ENCODE measurements at places on chromosomes 7 and 10.

DNA sequence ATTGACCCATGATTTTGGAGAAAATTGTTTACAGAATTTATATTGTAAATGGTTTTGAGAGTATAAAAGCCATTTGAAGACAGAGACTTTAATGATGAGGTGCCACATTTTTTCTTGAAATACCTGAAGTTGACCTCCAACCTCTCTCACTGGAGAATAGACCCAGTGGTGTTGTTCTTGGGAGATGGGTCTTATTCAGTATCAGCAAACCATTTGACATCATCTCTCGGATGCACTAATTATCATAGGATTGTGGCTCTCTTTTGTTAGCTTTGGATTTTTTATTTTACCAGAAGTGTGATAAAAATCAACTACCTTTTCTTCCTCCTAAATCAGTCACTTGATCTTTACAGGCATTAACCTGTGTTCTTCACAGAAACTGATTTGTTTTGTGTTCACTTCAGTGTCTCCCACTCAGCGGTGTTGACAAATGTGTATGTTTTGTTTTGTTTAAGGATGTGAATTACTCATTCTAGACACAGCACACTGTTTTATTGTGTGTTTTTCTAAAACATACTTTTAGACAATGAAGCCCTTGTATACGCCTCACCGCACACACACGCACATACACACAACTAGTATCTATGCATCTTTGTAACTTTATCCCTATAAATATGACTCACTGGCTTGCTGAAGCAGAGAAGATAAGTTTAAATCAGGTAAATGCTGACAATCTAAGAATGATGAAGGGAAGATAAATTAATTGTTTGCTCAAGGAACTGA lies 455.6 kb downstream of the INHBA start:
- DNase-seq: no peak

- no peak for DNase-seq
Observed at GRCh38 chr7:41420421-41420820, 282.5 kb downstream of the INHBA start.

GRCh38 chr7:30836991-30837390 lies 65.8 kb downstream of the MINDY4 start:
- DNase-seq: no peak

DNA sequence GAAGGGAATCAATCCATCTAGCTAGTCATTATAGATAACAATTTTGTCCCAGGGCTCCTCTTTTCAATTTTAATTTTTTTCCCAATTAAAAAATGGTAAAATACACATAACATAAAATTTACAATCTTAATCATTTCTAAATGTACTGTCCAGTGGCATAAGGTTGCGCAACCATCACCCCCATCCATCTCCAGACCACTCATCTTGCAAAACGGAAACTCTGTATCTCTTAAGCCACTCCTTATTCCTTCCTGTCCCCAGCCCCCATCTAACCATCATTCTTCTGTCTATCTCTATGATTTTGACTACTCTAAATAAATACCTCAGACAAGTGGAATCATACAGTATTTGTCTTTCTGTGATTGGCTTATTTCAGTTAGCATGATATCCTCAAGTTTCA lies 46.1 kb upstream of the RAB18 start:
- DNase-seq: no peak

DNA sequence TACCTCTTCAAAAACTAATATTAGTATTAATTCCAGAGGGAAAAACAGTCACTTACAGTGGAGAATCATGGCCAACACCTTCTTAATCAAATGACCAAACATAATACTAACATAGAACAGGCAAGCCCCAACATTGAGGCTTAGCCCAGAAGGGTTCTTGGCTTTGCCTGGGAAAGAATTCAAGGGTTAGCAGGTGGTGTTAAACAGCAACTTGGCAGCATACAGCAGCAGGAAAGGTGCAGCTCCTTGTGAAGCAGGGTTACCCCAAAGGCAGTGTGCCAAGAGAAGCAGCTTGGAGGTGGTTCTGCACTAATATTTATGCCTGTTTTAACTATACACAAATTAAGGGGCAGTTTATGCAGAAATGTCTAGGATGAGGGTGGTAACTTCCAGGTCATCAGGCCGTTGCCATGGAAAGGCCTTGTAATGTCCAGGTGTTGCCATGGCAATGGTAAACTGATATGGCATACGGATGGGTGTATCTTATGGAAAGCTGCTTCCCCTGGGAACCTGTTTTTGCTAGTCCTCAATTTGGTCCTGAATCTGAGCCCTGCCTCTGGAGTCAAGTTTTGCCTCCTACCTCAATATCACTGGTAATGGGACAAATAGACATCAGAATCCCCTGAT lies 27.2 kb upstream of the BEND7 start:
- peak; percentile 53 for DNase-seq

- no peak for DNase-seq
Observed at GRCh38 chr10:44809647-44810046, 101.5 kb upstream of the TMEM72 start.

DNA sequence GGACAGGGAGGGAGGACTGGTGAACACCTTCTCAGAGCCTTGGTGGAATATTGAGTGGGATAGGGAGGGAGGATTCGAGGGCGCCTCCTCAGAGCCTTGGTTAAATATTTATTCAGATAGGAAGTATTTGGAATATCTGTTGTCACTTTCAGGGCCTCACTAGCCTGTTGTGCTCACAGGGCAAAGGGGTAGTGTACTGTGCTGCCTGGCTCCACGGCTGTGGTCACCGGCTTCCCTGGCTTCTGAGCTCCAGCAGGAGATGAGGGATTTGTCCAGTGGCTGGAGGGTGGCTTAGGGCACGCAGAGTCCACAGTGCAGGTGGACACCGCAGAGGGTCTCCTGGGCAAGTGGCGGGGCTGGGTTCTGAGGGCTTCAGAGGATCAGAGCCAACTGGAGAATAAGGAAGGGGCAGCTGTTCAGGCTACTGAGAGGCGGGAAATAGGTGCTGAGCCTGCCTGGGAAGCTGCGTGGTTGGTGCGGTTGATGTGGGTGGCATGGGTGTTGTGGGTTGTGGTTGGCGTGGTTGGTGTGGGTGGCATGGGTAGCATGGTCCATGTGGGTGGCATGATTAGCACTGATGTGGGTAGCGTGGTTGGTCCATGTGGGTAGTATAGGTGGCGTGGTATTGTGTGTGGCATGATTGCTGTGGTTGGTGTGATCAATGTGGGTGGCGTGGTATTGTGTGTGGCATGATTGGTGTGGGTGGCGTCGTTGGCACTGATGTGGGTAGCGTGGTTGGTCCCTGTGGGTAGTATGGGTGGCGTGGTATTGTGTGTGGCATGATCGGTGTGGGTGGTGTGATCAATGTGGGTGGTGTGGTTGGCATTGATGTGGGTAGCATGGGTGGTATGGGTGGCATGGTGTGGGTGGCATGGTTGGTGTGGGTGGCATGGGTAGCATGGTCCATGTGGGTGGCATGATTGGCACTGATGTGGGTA lies 16.7 kb downstream of the INPP5A start:
- no peak for DNase-seq

GRCh38 chr10:132056663-132057062 lies 9.1 kb upstream of the JAKMIP3 start:
- DNase-seq: no peak

GRCh38 chr7:46319841-46320240 lies 398.8 kb upstream of the IGFBP3 start:
- no peak for DNase-seq

DNA sequence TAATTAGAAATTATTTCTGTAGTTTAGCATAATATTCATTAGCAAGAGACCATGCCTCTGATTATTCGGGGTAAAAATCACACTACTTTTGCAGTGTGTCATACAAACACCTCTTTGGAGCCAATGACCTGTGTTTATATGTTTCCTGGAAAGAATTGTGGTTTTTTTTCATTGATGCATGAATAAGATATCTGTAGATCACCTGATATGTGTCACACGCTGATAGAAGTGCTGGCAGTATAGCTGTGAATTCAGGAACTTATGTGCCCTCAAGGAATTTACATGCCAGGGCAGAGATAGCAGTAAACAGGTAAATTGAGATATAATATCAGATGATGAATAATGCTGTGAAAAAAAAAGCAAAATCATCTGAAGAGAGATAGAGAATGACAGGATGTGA lies 118.2 kb downstream of the VPS50 start:
- no peak for DNase-seq

DNA sequence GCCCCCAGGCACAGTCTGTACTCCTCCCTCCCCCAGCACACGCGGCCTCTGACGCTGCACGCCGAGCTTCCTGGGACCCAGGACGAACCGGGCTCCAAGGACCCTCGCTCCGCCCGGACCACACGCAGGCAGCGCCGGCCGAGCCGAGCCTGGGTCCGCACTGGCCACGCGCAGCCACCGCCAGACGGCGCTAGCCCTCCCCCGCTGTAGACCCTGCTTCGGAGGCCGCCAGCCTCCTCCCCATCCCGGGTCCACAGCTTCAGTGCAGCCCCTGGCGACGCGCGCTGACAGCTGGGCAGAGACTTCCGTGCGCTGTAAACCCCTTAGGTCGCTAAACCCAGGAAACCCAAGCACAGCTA lies 936 bp upstream of the TCERG1L start:
- DNase-seq: peak; percentile 28

DNA sequence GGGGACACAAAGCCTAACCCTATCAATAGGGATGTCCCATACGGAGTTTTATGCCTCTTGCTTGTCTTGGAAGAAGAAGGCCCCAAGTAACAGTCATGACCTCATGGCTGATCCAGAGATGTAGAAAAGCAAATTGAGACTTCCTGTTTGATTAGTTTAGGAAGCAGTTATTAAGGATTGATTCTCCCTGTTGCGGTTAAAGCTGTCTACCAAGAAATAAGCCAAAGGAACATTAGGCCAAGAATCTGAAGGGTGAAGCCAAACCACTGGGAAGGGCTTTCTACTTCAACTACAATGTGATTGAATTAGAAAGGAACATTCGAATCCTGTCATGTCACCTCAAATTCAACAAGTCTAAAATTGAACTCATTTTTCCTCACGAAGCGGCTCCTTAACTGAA lies 60.5 kb upstream of the AGBL3 start:
- no peak for DNase-seq

GRCh38 chr10:124918906-124919305 lies 23.0 kb upstream of the ZRANB1 start:
- DNase-seq: no peak

DNA sequence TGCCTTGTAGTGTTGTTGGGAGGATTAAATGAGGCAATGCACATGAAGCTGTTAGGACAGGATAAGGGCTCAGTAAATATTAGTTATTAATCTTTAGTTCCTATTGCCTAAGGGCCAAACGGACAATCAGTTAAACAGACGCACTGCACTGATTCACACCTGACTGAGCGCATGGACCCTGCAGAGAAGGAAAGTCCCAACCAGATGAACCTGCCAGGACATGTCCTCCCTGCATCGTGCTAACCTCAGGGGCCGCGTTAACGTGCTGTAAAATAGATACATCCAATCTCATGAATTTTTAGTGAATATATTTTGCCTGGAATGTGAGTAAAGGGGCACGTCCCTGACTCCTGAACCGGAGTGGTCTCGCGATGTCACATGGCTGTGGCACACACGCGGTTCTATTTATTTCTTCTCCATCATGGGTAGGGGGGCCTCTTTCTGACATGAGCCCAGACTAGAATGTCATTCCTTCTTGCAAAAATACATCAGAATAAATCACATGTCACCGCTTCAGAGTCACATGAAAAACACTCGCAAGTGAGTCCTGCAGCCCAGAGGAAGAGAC lies 12.3 kb downstream of the ADARB2 start:
- no peak for DNase-seq

DNA sequence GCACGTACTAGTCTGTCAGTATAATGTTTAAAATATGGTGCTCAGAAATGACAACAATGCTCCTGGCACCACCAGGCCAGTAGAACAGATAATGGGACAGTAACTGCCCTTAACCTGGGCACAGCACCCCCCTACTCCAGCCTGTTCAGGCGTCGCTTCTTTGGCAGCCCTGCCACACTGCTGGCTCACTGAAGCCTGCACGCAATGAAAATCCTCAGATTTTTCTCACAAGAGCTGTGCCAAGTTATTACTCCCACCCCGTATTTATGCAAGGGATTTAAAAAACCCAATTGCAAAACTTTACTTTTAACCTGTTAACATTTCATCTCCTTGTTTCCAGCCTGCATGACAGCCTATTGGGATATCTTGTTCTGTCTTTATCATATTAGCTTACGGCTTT lies 56.6 kb upstream of the LAMB1 start:
- no peak for DNase-seq

DNA sequence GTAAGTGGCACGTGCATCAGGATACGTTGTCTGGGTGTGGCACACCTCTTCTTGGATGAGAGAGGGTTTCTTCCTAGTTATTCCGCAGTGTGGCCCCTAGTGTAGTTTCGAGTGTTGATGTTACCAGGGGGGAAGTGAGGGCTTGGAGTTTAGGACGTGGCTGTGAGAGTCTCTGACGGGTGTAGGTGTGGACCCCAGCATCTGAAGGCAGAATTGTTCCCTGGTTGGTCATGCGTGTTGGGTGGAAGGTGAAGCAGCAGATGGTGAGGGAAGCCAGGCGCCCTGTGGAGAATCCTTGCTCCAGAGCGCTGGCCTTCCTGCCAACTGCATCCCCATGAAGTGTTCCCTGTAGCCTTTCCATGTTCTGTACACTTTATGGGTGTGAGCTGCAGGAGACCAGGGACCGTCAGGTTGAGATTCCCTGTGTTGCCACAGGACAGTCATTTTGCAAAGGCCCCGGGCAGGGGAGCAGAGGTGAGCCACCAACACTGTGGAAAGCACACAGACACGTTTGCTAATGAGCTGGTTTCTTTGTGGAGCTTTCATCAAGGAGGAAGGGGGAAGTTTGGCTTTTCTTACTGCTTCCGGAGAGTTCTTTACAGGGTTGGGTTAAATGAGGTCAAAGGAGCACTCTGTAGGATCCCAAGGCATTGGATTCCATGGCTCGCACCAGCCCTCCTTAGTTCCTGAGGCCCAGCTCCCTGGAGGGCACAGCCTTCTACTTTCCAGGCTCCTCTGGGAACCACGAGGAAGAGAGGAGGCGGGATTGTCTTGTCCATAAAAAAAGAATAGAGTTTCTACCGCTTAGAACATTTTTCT lies 32.0 kb downstream of the TSPAN14 start:
- DNase-seq: no peak

- peak; percentile 36 for DNase-seq
Observed at GRCh38 chr7:2864999-2865670, 21.0 kb upstream of the GNA12 start.

- DNase-seq: no peak
Observed at GRCh38 chr10:65818990-65819389, 1106.8 kb upstream of the LRRTM3 start.

DNA sequence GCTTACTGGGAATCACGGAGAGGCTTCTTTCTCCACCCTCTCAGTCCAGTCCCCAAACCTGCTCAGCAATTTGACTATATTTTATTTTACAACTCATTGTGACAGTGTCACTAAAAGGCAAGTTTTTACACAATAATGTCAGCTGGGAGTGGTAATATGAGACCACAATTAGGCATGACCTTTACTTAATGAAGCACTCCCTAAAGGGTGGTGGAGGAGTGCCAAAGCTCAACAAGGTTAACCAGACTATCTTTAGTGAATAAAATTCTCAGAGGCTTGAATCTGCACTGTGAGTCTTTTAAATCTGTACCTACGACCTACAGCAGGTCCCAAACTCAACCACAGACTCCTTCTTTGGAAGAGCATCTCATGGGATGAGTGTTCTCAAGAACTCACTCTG lies 215.6 kb downstream of the TAX1BP1 start:
- DNase-seq: no peak
